RPMI7951 (cell line): ENCODE measurements at places on chromosomes 3 and 15. TPM values are rescaled to one million over a fixed set of nuclear protein-coding genes. Genes with fewer than 3 reads are reported as not detected.
A peak's percentile ranks its signal among the peaks of the same experiment; 100 is the strongest.

GRCh38 chr15:81419332-81419943 lies 45.4 kb upstream of the TMC3 start:
- peak; percentile 29 for DNase-seq

- no peak for DNase-seq
Measured at GRCh38 chr3:147540921-147541320, 131.8 kb downstream of the ZIC1 start.

DNA sequence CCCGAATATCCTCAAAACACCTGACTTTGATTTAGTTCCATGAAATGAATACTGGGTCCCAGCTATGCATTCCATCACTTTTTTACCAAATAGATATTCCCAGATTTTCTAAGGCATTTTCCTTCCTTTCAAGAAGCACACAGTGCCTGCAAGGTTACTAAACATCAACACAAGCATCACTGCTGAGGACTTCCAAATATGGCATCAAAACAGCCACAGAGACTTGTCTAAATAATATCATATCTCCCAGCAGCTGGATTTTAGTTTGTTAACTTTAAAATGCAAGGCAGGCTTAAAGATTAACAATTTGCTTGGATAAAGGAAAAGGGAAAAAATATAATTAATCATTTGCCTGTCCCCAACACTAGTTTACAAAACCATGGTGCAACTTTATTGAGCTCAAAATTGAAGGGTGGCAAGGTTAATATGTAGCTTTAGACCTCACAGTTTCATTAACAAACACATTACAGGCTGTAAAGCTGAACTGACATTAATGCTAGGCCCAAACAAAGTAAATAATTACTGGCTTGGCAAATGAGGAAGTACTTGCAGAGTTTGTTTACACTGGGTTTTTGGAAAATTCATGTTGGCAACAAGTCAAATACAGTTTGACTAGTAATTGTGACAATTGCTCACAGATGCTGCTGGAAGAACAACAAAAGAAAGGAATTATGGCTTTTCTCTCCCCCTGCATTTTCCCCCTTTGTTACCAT lies 401.7 kb upstream of the CDIN1 start:
- peak; percentile 51 for DNase-seq

DNA sequence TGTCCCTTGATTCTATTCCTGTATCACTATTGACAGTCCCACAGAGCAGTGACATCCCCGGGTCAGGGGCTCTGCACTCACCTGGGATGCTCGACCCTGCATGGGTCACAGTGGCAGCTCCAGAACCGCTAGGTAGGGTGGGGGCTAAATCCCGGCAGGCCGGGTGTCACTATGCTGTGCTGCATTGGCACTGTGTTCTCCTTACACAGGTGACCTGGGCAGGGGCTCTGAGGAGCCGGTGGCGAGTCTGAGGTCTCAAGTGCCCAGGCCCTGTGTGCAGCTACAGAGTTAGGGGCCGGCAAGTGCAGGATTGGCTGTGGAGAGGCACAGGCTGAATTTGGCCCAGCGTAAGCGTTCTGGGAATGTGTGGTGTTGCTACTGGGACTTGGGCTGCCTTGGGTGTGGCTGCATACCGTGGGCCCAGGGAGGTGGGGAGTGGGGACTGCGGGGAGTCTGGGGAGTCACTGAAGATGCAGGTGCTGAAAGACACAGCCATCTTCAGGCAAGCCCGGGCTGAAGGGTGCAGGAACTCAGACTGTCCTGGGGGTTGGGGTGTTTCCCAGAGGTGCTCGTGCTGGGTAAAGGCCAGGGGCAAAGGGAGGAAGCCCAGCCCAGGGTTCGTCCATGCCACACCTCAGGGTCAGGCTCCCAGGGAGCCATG lies 102.6 kb upstream of the PRR20G start:
- DNase-seq, result no peak

GRCh38 chr3:32816439-32817256 lies 1.1 kb upstream of the TRIM71 start:
- DNase-seq, result peak; percentile 7

DNA sequence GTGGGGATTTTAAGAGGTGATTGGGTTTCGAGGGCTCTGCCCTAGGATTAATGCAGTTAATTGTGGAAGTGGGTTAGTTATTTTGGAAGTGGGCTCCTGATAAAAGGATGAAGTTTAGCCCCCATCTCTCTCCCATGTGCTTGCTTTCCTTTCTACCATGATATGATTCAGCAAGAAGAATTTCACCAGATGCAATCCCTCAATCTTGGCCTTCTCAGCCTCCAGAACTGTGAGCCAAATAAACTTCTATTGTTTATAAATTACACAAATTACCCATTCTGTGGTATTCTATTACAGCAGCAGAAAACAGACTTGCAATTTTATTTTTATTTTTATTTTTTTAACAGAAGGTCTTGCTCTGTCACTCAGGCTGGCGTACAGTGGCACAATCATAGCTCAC lies 27.3 kb upstream of the UBE2E1 start:
- DNase-seq, result no peak

DNA sequence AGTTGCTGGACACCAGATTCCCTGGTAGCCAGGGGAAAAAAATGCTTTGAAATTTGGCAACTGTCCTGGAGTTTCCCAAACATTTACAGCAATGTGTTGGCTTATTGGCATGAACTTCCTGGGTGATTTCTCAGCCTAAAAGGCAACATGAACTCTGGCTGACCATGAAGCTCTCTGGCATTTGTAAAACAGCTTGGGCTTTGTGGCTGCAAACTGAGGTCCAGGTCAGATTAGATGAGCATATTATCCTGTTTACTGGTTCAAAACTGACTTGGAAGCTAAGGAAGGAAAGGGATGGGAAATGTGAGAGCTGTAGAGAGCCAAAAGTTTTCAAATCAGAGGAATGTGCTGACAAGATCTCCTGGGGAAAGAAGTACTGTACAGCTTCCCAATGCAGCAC lies 139.0 kb downstream of the P3H2 start:
- peak; percentile 92 for DNase-seq

GRCh38 chr15:74454764-74455500 lies 6.0 kb downstream of the UBL7 start:
- no peak for DNase-seq

DNA sequence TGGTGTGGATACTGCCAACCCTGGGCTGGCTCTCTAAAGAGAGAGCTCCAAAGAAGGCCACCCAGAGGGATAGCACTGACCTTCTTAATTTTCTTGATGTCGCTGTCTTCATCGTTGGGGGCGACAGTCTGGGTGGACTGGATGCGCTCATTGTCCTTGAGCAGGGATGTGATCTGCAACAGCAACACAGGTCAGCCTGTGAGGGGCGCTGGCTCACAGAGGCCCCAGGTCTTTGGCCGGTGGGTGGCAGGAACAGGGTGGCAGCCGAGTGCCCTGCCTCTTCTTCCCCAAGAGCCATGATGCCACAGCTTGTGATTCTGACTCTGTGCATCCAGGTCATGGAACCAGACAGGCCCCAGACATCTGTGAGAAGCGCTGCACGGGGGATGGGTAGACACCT lies 41.2 kb downstream of the RASGRF1 start:
- DNase-seq, result no peak

DNA sequence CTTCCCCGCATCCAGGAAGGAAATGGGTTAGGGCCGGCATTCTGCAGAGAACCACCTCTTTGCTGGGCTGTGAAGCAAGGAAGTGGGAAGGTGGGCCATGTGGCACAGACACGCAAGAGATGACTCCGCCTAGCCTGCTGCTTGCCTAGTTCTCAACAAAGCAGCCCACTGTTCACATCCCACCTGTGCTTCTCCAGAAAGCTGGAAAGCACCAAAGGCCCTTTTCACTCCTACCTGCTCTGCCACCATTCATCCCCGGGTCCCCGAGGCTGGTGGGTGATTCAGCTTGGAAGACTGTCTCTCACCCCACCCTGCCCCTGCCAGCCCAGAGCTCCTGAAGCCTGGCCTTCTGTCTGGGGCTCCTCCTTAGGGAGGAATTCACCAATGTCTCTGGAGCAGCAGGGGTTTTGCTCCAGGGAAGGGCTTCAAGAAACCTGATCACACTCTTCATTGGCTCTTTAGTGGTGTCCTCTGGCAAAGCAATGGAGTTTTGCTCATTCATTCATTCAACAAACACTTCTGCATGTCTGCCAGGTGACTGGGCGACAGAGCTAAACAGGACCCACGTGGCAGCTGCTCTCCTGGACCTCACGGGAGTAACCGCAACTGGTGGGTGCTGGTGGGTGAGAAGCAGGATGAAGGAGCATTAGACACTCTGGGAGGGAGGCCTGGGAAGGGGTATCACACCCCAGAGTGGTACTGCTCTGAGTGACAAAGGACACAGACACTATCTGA lies 145.4 kb upstream of the TLE3 start:
- no peak for DNase-seq

- DNase-seq, result peak; percentile 21
Measured at GRCh38 chr15:92068121-92068520, 214.6 kb downstream of the SLCO3A1 start.

GRCh38 chr3:24264748-24265158 lies 229.9 kb downstream of the THRB start:
- DNase-seq, result peak; percentile 44

- no peak for DNase-seq
Measured at GRCh38 chr3:123778525-123778924, 105.6 kb downstream of the MYLK start.

GRCh38 chr3:186990277-186990676 lies 60.0 kb downstream of the ST6GAL1 start:
- DNase-seq, result no peak

GRCh38 chr3:59456852-59457485 lies 407.1 kb upstream of the CFAP20DC start:
- no peak for DNase-seq

- DNase-seq, result peak; percentile 98
Measured at GRCh38 chr15:101124731-101125451, 127.0 kb downstream of the CHSY1 start.

GRCh38 chr3:190644766-190645165 lies 130.9 kb downstream of the IL1RAP start:
- DNase-seq, result no peak

- peak; percentile 56 for DNase-seq
Measured at GRCh38 chr3:171187706-171188290, 161.3 kb upstream of the SLC2A2 start.

DNA sequence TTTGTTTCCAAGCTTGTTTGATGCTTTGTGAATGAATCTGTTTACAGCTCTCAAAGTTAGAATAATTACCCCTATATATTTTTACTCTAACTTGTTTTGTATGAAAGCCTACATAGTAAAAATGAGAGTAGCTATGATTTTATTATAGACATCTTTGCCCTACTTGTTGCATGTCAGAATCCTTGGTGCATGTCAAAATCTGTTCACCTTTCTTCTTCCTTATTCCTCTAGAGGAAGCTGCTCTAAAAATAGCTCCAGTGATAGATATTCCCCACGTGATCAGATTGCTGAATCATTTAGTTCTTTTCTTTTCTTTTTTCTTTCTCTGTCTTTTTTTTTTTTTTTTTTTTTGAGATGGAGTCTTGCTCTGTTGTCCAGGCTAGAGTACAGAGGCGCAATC lies 39.8 kb downstream of the LRRC49 start:
- no peak for DNase-seq

DNA sequence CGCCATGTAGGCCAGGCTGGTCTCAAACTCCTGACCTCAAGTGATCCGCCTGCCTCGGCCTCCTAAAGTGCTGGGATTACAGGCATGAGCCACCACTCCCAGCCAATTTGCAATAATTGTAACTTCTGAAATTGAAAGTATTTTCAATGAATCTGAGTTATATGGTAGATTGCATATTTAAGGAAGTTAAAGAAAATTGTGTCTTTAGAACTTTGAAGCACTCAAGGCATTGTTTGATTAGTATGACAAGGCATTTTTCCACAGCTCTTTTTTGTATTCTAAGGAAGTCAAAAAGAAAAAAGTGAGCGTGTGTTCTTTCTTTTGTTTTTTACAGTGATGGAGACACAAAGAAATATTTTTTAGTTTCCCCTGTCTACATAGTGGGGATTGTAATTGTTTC lies 15.7 kb upstream of the RPLP1 start:
- no peak for DNase-seq

DNA sequence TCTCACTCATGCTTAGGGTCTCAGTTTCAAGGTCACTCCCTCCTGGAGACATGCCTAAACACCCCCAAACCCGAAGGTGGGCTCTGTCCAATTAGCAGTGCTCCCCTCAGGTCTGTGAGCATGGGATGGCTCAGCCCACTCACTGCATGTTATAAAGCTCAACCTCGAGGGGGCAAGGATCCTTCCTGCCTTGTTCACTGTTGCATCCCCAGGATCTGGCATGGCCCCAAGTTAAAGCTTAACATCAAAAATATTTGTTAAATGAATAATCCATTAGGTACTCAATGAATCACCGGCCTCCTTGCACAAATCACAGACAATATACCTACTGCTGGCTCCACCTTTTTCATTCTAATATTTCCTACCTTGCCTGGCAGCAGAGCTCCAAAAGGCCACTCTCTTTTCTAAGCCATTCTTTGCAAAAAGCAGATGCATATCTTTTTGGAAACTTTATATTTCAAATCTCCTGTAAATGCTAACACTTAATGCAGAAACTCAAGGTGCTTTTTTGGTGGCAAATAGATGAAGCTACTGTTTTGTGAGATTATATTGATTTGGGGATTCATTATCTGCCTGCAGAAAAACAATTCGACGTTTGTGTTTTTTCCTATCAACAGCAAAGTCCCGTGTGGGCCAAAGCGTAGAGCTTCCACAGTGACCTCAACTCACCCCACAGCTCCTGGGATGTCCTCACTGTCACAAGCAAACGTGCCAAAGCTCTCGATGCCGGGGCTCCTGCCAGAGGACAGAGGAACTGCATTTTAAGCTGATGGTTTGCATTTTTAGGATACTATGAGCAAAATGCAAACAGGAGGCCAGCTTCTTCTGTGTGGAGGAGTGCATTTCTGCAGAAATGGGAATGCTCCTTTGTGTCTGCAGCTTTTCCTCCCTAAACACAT lies 35.4 kb downstream of the PCOLCE2 start:
- peak; percentile 19 for DNase-seq

- DNase-seq, result no peak
Measured at GRCh38 chr3:141286856-141287255, 55.2 kb downstream of the PXYLP1 start.

GRCh38 chr15:43316971-43317346 lies 13.4 kb downstream of the LCMT2 start:
- no peak for DNase-seq

GRCh38 chr3:188854772-188855149 lies 317.0 kb upstream of the TPRG1 start:
- DNase-seq, result no peak

- DNase-seq, result no peak
Measured at GRCh38 chr3:37326801-37327200, 152.4 kb upstream of the LRRFIP2 start.

GRCh38 chr15:63923993-63924950 lies 90.5 kb upstream of the HERC1 start:
- no peak for DNase-seq

The SMAD6 gene
- 2.0 and 2.7 TPM in 2 replicates for total RNA-seq

The RBP2 gene
- total RNA-seq, result not detected in 2 replicates

The TMEM212 gene
- not detected in 2 replicates for total RNA-seq

The ITGA11 gene
- 90.7 and 102 TPM in 2 replicates for total RNA-seq

The RTP3 gene
- not detected in 2 replicates for total RNA-seq

The ZMAT3 gene
- 5.1 and 5.8 TPM in 2 replicates for total RNA-seq

The C3orf85 gene
- total RNA-seq, result not detected in 2 replicates

The DOCK3 gene
- 0.10 and 0.12 TPM in 2 replicates for total RNA-seq

The STAC gene
- 3.7 and 3.9 TPM in 2 replicates for total RNA-seq

The GPR62 gene
- not detected in 2 replicates for total RNA-seq

The KIF23 gene
- 134 and 151 TPM in 2 replicates for total RNA-seq
